ENCODE measurements at places on chromosomes 1 and 21.

DNA sequence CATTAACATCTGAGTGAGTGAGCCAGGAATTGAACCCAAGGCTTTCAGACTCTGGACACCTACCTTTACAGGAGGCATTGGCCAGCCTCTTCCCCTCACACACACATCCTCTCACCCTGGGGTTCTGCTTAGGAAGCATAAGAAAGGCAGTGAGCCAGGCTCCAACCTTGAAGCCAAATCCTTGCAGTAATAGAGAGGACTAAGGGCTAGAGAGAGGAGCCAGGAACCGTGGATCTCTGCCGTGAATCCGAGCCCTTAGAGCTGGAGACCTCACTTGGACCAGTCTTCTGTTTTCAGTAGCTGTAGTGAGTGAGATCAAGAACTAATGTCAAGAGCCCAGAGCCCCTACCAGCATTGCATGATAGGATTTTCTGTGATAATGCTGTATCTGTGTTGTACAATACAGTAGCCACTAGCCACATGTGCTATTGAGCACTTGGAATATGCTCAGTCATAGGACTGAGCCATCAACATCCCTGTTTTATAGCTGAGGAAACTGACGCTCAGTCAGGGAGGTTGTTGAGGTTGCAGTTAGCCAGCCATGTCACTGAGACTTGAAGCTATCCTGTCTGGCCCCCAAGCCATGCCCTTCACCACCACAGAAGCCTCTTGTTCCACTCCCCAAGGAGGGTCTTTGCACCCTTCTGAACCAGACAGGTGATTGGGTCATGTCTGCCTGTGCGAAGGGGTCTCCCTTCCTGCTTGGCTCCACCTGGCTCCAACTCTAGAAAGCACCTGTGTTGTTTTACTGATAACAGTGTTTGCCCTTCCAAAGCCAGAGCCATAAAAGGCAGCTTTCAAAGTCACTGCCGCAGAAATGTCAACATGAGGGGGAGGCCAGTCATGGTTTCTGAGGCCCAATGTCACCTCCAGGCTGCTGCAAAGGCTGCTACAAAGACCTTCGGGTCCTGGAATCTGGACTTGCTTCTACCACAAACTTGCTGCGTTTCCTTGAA, 101.1 kb upstream of the JUN start:
- DNase-seq: no peak

DNA sequence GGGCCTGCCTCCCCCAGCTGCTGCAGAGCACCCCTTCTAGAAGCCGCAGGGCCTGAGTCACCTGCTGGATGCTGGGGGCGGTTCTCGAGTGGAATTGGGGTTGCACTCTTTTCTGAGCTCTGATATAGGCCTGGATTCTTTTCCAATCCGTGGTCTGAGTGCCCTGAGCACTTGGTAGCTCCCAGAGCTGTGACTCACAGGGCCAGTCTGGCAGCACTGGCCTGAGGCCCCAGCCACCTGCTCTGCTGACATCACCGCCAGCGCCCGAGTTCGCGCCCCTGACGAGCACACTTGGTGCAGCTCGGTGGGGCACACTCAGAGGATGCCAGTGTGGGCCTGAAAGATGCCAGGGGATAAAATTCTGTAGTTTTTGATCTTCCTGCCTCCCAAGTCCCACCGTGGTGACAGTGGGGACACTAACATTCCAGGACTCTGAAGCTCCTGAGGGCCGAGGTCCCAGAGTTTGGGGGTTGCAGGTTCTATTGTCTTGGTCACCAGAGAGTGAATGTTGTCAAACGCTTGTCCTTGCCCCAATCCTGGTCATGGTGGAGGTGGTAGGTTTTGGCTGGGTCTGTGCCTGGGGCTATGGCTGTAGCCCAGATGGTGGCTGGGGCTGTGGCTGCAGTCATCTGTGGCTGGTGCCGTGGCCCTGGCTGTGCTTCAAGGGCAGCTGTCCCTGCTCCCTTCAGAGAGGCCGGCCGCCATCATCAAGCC, 74.6 kb downstream of the OBSCN start:
- no peak for DNase-seq

- peak; percentile 89 for DNase-seq
These were observed 15.8 kb upstream of the S100A11 start for GRCh38 chr1:152052606-152053005.

DNA sequence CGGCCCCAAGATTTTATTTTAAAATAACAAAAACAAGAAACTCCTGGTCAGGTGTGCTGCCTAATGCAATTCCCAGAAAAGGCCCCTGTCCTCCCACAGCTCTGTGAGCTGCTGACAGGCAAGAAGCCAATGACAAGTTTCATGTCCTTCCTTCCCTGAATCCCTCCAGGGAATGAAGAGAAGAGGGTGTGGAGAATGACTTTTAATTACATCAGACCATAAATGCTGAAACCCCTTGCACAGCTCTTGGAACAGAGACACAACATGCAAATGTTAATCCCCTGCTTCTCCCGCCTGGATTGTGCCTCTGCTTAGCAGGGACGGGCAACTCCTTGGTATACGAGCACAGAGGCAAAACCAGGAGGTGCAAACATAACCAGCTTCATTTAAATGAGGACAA, 228.1 kb upstream of the CAMK1G start:
- no peak for DNase-seq

DNA sequence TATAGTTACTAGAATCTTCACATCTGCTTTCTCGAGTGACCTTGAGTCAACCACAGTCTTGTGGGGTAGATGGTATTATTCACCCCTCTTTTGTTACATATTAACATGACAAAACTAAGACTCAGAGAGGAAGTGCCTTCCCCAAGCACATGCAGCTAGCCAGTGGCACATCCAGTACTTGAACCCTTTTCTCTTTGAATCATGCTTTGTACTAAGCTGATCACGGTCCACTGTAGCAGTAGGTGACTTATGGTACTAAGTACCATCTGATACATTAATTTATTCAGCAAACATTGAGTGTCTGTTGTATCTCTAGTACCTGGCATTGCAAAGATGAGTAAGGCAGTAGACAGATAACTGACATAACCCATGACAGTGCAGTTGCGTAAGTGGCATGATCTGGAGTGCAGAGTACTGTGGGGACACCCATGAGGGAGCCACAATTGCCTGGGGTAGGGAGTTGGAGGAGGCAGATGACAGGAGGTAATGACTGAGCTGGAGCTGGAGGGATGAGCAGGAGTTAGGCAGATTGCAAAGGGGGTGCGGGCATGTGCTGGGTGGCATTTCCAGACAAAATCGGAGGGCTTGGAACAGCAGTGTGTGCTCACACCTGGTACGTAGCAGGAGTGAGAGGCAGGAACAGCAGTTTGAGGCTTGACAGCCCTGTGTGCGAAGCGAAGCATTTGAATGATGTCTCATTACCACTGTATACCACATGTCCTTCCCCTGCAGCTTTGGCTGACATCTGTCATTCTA, 29.8 kb downstream of the UCK2 start:
- peak; percentile 22 for DNase-seq

Data from NCI-H1694 treated with DMSO at 0.1 percent for 48 hours (cell line).